ENCODE measurements at places on chromosomes 4 and X. TPM values are rescaled to one million over a fixed set of nuclear protein-coding genes. Genes with fewer than 3 reads are reported as not detected.

Gene DNAAF6
- not detected for polyA plus RNA-seq

DNA sequence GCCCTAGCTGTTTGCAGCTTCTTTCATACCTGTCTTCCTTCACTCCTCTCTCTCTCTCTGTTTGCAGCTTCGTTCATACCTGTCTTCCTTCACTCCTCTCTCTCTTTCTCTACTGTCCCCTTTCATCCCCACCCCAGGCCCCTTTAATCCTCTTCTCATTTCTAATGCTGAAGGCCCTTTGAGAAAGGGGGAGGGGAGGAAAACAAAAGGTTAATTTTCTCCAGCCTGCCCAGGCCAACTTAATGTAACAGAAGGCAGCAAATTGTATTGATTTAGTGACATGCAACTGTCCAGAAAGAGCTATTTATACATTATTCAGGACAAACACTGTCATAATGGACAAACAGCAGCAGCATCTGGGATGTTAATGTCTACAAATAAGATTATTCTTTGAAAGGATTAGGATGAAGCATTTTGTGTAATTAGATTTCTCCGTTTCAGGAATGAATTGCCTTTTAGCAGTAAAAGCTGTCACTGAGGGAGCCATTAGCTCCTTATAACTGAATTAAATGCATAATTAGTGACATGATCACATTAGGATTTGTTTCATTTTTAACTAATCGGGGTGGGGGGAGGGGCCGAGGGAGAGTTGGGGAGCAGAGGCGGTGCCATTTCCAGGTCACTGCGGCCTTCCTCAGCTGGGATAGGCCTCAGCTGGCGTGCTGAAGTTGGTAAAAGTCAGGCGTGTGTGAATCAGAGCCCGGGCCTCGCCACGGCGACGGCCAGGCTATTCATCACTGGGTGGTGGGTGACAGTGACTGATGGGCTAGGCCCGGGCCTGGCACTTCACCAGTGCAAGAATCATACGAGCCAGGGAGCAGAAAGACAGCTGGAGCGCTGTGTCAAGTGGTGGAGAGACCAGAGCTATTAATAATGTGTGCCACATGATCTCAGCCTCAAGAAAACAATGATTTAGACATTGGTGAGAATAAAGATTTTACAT lies 174.5 kb downstream of the NKX6-1 start:
- no peak for DNase-seq

DNA sequence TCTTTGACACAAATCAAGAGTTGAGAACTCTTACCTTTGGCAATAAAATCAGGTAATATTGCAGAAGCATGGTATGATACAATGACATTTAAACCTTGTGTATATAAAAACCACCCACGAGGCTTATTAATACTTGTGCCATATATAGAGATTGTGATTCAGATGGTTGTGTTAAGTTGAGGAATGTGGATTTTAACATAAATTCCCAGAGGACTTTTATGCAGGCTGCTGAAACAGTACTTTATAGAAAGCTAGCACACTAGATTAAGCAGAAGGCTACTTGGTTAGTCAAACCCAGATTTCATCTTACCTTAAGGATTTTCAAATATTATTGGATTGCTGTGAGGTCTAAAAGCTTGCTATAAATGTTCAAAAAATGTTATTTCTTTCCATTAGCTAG lies 325.7 kb upstream of the PCDH10 start:
- no peak for DNase-seq

GRCh38 chr4:69497886-69498395 lies 2.2 kb upstream of the UGT2B4 start:
- DNase-seq: no peak

Gene ZNF157
- polyA plus RNA-seq: 0.07 TPM

Gene TAF7L
- 1.5 TPM for polyA plus RNA-seq

Gene ZNF81
- polyA plus RNA-seq: 4.6 TPM

Gene INTS6L
- 6.9 TPM for polyA plus RNA-seq

GRCh38 chrX:7059859-7060258 lies 87.7 kb upstream of the STS start:
- DNase-seq: no peak

DNA sequence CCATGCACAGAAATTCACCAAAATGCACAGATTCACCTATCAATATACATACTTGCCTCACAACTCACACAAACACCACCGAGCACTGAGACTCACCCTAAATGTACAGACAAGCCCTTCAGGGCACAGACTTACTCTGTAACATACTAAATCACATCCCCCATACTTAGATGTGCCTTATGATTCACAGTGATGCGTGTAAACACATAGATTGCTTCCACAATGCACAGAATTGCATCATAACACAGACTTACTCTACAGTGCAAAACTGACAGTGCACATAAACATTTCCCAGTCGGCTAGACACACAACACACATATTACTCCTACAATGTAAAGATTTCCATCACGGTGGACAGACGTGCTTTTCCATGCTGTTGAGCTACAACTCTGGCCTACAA lies 6.2 kb downstream of the LINC00632 start:
- no peak for DNase-seq

DNA sequence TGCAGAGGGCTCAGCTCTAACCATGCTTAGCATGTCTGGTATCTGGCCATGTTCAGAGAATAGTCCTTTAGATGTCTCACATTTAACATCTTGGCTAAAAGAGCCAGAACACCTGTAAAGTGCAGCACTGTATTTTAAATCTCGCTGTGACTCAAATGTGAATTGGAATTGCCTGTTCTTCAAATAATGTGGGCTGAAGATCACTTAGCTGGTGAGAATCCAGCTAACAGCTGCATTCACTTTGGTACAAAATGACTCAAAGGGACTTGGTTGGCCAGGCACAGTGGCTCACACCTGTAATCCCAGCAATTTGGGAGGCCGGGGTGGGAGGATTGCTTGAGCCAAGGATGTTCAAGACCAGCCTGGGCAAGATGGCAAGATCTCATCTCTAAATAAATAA lies 63.5 kb upstream of the PLAC8 start:
- no peak for DNase-seq
